ENCODE measurements at places on chromosomes 6 and 20.

- peaks cover 10% of the 10 kb centered on the region for H3K36me3 ChIP-seq
- H3K27me3 ChIP-seq = no peaks in the 10 kb centered on the region
- H3K4me1 ChIP-seq = no peaks in the 10 kb centered on the region
- peak; percentile 87 for DNase-seq
- H3K27ac ChIP-seq = no peak overlapping the region
- H3K4me3 ChIP-seq = no peak overlapping the region
Measured at GRCh38 chr20:58447511-58448391, 58.7 kb downstream of the VAPB start.

DNA sequence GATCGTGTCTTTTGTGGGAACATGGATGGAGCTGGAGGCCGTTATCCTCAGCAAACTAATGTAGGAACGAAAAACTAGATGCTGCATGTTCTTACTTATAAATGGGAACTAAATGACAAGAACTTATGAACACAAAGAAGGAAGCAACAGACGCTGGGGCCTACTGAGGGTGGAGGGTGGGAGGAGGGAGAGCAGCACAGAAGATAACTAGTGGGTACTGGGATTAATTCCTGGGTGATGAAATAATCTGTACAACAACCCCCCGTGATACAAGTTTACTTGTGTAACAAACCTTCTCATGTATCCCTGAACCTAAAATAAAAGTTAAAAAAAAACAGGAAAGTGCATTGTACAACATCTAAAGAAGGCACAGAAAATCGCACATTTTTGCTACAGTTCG, 59.0 kb upstream of the TMEM170B start:
- no peak overlapping the region for H3K27ac ChIP-seq
- no peaks in the 10 kb centered on the region for H3K27me3 ChIP-seq
- H3K36me3 ChIP-seq = no peaks in the 10 kb centered on the region
- H3K4me1 ChIP-seq = 0 out of 2 replicates have a peak, but pooled peaks cover 5% of the 10 kb centered on the region

DNA sequence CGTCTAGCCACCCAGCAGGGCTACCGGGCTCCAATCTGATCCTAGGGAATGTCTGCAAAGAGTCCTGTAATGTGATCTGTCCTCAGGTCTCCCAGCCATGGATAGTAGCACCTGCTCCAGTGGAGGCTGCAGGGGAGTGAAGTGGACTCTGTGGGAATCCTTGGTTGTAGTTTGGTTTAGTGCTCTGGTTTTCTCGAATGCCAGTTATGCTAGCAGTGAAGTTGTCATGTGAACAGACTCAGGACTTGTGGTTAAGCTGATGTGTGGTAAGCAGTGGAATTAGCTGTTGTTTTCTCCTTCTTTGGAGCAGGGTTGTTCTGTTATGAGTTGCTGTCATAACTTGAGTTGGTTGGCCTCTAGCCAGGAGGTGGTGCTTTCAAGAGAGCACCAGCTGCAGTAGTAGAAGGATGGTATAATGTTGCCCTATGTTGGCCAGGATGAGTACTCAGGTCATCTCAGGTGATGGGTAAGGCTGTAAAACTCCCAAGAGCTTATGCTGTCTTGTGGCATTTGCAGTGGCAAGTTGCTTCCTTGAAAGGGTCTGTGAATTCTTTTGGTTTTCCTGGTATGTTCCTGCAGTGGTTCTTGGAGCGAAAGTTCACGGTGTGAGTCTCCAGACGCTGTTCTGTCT, 390.2 kb downstream of the UTRN start:
- no peak for DNase-seq
- no peaks in the 10 kb centered on the region for H3K4me1 ChIP-seq
- no peaks in the 10 kb centered on the region for H3K27me3 ChIP-seq
- no peak overlapping the region for H3K4me3 ChIP-seq

GRCh38 chr20:5313916-5314315, 2.8 kb downstream of the PROKR2 start:
- no peaks in the 10 kb centered on the region for H3K4me1 ChIP-seq
- H3K27me3 ChIP-seq = no peaks in the 10 kb centered on the region
- H3K27ac ChIP-seq = no peak overlapping the region
- no peak for DNase-seq
- H3K36me3 ChIP-seq = no peaks in the 10 kb centered on the region

DNA sequence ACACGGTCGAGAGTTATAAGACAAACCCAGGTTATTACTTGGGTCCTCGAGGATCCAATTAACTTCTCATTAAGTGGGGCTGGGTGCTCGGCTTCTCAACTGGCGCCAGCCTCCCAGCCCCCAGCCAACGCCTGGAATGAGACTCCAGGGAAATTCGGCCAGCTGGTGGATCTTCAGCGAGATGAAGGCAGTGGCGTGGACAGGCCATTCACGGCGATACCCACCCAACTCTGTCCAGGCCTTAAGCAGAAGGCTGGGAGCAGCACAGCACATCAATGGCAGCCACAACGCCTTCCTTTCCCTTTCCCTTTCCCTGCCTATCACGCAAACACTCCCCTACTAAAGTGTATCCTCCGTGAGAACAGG, 868 bp downstream of the METTL24 start:
- H3K27me3 ChIP-seq = no peaks in the 10 kb centered on the region
- no peaks in the 10 kb centered on the region for H3K36me3 ChIP-seq
- DNase-seq = no peak
- peak overlapping the region; percentile 34 for H3K4me3 ChIP-seq
- H3K27ac ChIP-seq = no peak overlapping the region

GRCh38 chr20:57709823-57710799, at the start of gene PMEPA1:
Gene PMEPA1 (minus strand): TSS chr20:57710015. CDS start chr20:57709582, 433 bp downstream.
- no peaks in the 10 kb centered on the region for H3K36me3 ChIP-seq
- peaks cover 2% of the 10 kb centered on the region for H3K27me3 ChIP-seq
- H3K4me1 ChIP-seq = peaks cover 4% of the 10 kb centered on the region
- peak within 1 kb of the TSS; percentile 59 for H3K4me3 ChIP-seq
- DNase-seq = peak; percentile 95

GRCh38 chr6:31888276-31889258, 8.9 kb downstream of the EHMT2 start:
- no peak overlapping the region for H3K27ac ChIP-seq
- no peak overlapping the region for H3K4me3 ChIP-seq
- H3K36me3 ChIP-seq = no peaks in the 10 kb centered on the region
- DNase-seq = no peak

- no peak for DNase-seq
- no peaks in the 10 kb centered on the region for H3K27me3 ChIP-seq
- H3K36me3 ChIP-seq = no peaks in the 10 kb centered on the region
- no peak overlapping the region for H3K4me3 ChIP-seq
Measured at GRCh38 chr20:19723051-19723450, 35.0 kb upstream of the RIN2 start.

DNA sequence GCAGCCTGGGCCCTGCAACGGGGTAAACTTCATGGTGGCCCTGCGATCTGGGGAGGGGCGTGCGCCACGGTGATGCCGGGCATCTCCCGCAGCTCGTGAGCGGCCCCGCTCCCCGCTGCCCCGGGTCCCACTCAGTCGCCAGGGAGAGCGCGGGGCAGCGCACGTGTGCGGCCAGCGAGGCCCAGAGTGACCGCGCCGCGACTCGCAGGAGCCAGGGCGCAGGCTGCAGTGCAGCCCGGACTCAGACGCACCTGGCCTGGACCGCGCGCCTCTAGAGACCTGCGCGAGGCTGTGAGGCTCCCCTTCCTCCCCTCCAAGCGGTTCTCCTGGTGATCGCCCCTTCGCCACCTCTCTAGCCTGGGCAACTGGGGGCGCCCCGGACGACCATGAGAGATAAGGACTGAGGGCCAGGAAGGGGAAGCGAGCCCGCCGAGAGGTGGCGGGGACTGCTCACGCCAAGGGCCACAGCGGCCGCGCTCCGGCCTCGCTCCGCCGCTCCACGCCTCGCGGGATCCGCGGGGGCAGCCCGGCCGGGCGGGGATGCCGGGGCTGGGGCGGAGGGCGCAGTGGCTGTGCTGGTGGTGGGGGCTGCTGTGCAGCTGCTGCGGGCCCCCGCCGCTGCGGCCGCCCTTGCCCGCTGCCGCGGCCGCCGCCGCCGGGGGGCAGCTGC, 652 bp downstream of the BMP6 start:
- H3K27me3 ChIP-seq = peaks cover 6% of the 10 kb centered on the region
- H3K4me1 ChIP-seq = peaks cover 15% of the 10 kb centered on the region
- peak; percentile 33 for DNase-seq
- peak overlapping the region; percentile 42 for H3K4me3 ChIP-seq
- no peak overlapping the region for H3K27ac ChIP-seq
- no peaks in the 10 kb centered on the region for H3K36me3 ChIP-seq

DNA sequence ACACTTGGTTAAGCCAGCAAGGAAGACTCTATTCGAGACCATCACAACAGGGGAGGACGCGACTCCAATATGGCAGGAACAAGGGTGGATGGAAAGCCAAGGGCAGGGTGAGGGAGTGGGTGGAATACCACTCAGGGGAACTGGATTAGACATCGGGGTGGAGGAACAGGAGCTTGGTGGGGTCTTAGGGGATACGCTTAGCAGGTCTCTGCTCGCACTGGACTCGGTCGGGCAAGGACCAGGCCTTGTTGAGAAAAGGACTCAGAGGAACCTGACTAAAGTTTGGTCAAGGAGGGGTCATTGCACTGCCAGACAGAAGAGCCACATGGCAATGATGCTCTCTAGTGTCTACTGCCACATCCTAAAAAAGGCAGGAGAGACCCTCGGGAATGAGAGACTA, 10.5 kb downstream of the DUSP22 start:
- H3K27ac ChIP-seq = no peak overlapping the region
- H3K4me1 ChIP-seq = no peaks in the 10 kb centered on the region
- H3K4me3 ChIP-seq = no peak overlapping the region
- no peaks in the 10 kb centered on the region for H3K36me3 ChIP-seq

DNA sequence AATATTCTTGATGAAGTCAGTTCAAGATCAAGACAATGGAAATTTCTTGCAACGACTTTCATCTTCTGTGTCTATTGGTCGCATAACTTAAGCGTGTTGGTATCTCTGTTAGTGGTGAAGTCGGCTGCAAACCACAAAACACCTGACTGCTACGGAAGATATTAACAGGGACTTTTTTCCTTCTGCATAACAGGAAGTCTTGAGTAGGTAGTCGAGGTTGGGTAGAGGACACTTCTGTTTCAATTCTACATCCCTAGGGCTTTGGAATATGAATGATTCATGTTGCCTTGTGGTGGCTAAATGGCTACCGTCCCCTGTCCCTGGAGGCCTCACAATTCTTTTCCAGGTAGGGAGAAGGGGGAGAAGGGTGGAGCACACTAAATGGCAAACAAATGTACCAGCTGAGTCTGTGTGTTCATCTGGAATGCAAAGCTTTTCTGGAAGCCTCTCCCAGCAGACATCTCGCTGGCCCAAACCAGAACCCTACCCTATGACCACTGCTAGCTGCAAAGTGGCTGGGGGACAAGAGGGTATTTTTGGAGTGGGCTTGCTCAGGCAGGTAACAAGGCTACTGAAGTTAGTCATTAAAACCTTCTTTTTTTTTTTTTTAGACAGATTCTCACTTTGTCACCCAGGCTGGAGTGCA, 34.6 kb upstream of the NKX2-2 start:
- H3K4me1 ChIP-seq = no peaks in the 10 kb centered on the region
- H3K27ac ChIP-seq = no peak overlapping the region
- DNase-seq = no peak
- H3K36me3 ChIP-seq = no peaks in the 10 kb centered on the region
- H3K4me3 ChIP-seq = no peak overlapping the region

- peak overlapping the region; percentile 15 for H3K4me3 ChIP-seq
- no peaks in the 10 kb centered on the region for H3K27me3 ChIP-seq
- DNase-seq = peak; percentile 78
- no peaks in the 10 kb centered on the region for H3K36me3 ChIP-seq
Measured at GRCh38 chr20:51931371-51931781, 129.1 kb upstream of the SALL4 start.

DNA sequence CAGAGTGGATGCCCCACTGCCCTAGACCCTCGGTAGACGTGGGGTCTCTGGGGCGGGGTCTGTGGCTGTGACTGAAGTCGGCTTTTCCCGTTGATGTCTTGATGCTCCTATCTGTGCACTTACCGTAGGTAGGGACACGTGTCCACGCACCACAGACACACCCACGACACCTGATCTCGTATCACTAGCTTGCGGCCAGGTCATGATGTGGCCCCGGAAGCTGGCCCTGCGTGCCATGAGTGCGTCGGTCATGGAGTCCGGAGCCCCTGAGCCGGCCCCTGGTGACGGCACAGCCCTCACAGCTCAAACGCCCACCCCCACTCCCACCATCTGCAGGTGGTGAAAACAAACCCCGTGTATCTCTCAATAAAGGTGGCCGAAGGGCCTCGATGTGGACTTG, 33.9 kb upstream of the MRGBP start:
- no peak overlapping the region for H3K4me3 ChIP-seq
- no peaks in the 10 kb centered on the region for H3K4me1 ChIP-seq
- DNase-seq = no peak
- H3K36me3 ChIP-seq = no peaks in the 10 kb centered on the region
- H3K27ac ChIP-seq = no peak overlapping the region
- no peaks in the 10 kb centered on the region for H3K27me3 ChIP-seq

- no peak overlapping the region for H3K4me3 ChIP-seq
- no peak for DNase-seq
- H3K27ac ChIP-seq = no peak overlapping the region
Measured at GRCh38 chr6:16324606-16325225, 86.3 kb downstream of the GMPR start.

DNA sequence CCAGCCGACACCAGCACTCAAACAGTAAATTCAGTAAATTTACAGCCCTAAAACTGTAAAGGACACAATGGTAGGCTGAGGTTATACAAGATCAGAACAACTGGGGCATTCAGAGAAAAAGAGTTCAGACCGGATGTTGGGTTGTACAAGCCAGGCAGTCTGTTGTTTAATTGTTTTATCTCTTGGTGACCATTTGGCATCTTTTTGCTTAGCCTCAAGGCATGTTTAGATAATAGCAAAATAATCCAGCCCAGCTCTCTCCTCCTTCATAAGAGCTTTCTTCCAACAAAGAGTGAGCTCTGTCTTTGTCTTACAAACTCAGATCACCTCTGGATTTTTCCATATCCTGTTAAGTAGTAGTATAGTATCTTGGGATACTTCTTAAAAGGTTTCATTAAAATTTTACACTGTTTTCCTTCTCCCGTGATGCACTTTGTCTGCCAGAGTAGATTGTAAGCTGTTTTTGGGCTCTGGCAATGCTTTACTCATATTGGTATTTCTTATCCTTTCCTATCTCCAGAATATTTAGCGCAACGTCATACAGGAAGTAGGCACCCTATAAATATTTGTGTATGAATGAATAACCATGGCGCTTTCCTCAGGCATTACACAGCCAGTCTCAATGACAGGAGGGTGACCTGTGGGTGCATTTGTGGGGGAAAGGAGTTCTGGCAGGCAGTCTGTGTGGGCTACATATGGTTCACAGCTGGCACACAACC, 35.6 kb upstream of the TRAM2 start:
- H3K27me3 ChIP-seq = no peaks in the 10 kb centered on the region
- peaks cover 17% of the 10 kb centered on the region for H3K4me1 ChIP-seq
- no peak overlapping the region for H3K4me3 ChIP-seq
- H3K36me3 ChIP-seq = no peaks in the 10 kb centered on the region

DNA sequence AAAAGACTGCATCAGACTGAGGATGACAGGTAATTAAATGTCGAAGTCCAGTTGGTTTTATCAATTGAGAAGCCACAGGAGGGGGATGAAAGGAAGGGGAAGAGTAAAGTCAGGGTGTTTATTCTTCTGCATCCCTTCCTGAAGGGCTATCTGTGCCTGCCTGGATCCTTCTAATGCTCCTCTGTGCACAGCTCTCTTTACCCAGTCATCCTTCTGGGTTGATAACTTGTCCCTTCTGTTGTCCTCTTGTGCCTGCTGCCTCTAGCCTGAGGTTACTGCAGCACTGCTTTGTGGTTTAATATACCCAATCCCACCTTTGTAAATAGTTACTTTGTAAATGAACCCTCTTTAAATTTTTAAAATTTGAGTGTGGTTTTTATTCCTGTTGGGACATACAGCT, 1127.3 kb downstream of the EPHA7 start:
- H3K27ac ChIP-seq = no peak overlapping the region
- no peak overlapping the region for H3K4me3 ChIP-seq
- DNase-seq = no peak
- H3K4me1 ChIP-seq = no peaks in the 10 kb centered on the region
- no peaks in the 10 kb centered on the region for H3K36me3 ChIP-seq
